Activated CD8-positive, alpha-beta memory T cell treated with anti-CD3 and anti-CD28 coated beads, Interleukin-2, amount 10 ng/mL, durations not matched to agents 7 days and 5 days (primary cell): ENCODE measurements at places on chromosomes 2 and 18.

- no peak for DNase-seq
Observed at GRCh38 chr18:57544936-57545660, 41.4 kb downstream of the FECH start.

DNA sequence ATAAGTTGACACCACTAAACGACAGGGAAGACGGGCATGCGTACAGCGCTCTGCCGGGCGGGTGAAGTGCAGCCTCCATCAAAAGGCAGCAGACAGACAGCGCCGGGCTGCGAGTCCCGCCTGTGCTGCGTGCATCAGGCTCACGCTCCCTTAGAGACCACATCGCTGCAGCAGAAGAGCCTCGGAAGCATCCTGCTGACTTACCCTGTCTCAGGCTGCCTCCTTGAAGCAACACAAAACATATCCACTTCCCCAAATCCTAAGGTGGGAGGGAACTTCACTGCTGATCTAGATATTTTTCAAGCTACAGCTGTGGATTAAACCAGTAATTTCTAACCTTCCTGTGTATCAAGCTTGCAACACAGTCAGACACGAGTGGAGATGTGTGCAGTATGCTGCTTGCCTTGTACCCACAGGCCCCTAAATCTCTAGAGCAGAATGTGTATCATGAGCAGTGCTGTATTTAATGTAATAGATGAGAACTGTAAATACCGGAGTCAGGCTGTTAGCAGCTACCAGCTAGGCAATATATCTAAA is 6.4 kb downstream of the MYT1L start:
- no peak for DNase-seq

DNA sequence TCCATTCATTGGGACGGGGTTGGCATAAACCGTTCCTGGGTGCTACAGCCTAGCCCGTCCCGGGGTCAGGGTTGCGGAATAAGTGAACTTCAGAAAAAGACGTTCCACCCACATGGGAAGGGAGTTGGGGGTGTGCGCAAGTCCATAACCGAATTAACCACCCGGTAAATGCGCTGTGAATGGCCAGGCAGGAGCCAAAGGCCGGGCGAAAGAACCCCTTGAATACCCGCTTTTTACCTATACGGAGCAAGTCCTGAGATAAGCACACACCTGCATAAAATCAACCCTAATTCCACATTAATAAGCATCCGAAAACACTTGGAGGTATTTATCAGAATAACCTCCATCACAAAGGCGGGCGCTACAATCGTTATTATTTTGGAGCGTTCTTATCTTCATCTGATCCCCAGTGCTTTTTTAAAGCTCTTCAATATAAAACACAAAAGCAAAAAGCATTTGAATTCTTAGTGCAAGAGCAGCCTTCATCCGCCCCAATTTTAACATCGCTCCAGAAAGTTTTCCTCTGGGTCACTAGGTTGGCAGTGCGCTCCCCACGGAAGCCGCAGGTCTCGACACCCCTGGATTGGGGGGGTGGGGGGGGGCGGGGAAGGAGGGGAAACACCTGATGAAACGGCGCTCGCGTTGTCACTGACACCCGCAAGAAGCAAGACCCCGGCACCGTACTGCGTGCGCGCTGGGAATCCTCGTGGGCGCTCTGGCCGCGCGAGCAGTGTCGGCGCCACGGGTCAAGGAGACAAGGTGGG is 1.2 kb downstream of the SATB2 start:
- no peak for DNase-seq

DNA sequence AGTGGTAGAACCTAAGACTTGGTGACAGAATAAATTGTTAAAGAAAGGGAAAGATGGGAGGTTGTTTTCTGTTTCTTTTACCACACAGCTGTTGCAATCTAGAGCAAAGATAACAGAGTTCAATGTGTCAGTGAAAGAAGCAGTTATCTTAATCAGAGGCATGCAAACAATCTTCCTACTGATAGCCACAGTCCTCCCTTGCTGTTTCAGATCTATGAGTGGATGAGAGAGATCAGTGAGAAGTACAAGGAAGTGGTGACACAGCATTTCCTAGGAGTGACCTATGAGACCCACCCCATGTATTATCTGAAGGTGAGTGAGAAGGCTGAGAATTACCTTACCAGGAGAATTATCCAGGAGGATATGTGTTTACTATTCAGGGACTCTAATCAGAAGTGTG is 15.9 kb downstream of the CPO start:
- DNase-seq, result no peak

DNA sequence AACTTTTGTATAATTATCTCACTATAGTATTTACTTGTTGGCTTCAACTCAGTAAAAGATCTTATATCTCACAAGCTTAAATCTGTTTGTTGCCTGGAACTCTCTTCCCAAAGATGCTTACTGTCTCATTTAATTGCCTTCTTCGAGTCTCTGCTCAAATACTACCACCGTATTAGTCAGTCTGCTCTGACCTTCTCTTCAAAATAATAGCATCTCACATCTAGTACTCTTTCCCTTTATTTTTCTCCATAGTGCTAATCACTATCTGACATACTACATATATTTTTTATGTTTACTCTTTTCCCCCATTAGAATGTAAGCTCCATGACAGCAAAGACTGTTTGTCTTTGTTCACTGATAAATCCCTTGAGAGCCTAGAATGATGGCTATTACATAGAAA is 10.6 kb upstream of the MPP4 start:
- no peak for DNase-seq

DNA sequence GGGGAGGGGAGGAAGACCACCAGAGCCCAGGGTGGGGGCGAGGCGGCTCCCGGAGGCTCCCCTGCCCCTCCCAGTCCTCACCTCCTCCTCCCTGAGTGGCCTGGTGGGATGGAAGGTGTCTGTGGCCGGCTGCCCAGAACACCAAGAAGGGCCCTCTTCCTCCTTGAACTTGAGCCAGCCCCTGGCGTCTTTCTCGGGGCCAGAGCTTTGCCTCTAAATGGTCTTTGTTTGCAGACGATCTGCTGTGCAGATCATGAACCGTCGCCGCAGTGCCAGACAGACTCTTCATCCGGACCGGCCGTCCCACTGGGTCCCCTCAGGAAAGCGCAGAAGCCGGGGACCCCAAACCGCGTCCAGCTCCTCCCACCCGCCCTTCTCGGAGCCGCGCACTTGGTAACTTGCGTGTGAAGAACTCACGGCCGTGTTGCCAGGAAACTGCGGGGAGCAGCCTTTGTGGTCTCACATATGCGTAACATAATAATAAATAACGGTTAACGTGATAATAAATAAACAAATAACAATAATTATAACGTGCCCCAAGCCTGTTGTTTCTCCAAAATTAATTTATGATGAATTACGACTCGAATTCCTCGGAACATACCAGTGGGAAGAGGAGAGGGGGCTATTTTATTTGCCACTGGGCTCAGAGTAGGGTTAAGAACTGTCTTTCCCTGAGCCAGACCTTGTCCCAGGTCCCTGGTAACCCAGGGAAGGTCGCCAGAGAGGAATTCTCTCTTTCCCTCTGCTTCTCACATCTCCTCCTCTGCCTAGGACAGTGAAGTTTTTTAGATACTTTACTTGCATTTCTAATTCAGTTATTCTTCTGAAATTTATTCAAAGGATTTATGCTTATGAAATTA is 41.0 kb downstream of the PTGR3 start:
- DNase-seq, result peak; percentile 21

- DNase-seq, result no peak
Observed at GRCh38 chr2:205580212-205580987, 101.9 kb upstream of the NRP2 start.

- no peak for DNase-seq
Observed at GRCh38 chr2:220445429-220446105, 818.1 kb downstream of the SLC4A3 start.

DNA sequence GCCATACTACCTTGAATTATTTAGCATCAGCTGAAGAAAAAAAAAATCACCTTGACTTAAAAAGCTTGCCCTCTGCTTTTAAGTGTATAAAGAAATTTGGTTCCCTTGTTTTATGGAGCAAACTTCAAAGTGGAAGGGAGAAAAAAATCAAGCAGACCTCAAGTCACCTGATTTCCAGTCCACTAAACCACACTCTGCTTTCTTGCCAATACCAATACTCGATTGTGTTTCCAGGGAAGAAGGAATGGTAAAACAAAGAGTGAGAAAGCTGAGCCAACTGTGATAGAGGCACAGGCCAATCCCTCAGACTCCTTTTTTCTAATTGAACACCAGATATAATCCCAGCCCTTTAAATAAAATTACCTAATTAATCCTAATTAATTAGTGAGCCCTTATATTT is 587.3 kb downstream of the ARHGAP15 start:
- DNase-seq, result no peak

DNA sequence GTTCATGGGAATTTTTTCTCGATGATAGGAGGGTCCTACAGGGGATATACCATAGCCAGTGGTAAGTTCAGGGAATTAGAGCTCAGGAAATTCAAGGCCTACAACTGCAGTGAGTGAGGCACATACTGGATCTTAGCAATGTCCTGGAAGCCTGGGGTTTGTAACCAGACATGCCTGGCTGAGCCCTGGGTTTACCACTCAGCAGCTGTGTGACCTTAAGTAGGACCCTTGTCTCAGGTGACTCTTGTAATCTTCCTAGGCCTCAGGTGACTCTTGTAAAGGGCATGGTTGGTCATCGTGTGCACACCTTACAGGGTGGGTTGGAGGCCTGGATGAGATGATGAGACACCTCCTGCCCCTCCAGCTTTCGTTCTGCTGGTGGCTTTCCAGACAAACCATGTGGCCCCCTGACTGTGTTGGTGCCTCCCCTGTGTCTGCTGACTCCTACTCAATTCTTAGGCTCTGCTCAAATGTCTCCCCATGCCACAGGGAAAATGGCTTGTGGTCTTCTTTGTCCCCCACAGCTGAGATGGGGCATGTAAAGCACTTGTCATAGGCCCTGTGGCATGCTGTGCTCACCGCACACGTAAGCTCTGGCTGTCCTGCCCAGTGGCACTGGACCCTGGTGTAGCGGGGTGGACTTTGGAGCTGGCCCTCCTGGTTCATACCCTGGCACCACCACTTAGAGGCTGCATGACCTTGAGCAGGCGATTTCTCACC is 94.1 kb downstream of the FHOD3 start:
- DNase-seq, result peak; percentile 11
